COR-L47 (cell line): ENCODE measurements at places on chromosomes 6 and 20.

DNA sequence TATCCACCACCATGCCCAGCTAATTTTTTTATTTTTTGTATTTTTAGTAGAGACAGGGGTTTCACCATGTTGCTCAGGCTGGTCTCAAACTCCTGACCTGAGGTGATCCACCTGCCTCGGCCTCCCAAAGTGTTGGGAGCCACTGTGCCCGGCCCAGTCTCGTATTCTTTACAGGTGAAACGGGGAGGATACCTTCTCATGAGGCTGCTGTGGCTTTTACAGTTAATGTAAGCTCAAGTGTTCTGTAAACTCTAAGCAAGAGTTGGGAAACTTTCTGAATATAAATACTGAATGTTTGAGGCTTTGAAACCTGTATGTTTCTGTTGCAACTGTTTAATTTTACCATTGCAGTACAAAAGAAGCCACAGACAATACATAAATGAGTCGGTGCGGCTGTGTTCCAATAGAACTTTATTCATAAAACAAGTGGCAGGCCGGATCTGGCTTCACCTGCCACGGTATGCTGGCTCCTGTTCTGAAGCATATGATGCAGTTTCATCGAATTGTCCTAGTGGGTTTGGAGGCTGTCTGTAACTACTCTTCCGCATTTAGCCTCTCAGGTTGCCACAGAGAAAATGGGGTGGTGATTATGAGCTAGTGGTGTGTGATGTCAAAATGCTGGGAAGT, 192.5 kb upstream of the ZFP64 start:
- DNase-seq, result no peak

GRCh38 chr6:153511896-153512496, 380.9 kb upstream of the RGS17 start:
- no peak for DNase-seq

DNA sequence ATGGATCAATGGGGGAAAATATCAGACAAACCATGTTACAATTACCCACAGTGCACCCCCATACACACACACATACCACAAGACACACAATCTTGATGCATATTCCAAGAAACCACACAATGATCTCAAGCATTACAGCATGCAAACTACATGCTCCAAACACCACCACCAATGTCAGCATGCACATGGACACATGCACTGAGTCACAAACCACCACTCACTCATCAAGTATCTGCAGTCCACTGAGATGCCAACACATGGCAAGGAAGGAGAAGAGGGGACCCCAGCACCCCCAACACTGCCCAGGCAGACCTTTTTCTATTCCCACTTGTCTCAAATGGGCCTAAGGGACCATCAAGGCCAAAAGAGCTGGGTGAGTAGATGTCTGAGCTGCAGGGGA, 91.6 kb downstream of the PREX1 start:
- DNase-seq, result no peak

DNA sequence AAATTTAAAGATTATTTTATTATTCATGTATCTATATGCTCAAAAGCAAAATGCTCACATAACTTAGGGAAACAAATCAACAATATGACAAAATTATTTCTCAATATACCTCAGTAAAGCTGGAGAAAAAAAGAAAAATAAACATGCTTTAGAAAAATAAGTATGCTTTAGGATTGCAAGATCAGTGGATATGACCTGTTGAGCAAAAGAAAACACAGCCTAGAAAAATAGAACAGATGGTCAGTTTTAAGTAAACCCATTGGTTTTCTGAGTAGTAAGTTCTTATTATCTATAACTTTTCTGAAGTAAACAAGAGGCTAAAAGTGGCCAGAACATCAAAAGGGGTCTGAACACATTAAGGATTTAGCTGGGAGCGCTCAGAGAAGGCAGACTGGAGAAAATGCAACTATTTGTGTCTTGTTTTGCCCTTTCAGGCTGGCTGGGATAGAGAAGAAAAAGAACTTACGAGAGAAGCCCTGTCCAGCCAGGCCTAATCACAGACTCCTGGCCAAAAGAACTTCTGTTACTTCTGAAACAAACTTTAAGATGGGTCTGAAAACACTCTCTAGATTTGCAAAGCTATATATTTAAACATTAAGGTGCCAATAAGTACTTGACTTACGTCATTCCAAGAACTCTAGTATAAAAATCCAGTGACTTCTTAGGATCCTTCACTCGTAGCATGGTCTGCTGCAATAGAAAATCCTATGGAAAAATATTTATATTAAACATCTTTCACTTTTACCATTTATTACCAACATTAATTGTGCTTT, 16.5 kb downstream of the GLO1 start:
- no peak for DNase-seq

- no peak for DNase-seq
Measured at GRCh38 chr20:10474606-10475184, 39.6 kb downstream of the SLX4IP start.

DNA sequence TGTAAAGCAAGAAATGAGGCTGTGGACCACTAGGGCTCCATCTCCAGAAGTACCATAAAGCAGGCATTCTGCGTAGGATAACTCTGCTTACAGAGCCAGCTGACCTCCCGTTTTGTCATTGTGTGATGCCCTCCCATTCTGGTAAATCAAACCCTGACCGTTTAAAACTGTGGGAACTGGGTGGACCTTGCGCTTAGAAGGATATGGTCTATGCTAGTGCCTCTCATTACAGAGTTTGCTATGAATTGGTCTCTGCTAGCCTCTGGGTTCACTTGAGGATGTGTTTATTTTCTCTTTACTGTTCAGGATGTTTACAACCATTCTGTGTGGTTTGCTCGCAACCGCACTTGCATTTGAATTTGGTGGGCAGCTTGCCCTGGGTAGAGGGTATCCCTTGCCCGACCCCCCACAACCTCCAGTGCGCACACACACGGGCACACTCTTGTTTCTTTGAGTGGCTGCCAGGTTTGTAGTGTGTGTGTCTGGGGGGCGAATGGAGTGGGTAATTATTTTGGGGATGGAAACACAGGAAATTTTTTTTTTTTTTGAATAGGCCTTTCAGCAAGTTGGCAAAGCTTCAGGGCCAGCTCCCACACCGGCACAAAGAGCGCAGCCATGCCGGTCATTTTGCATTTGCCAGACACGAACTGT, 198.3 kb downstream of the JARID2 start:
- DNase-seq, result no peak
